HuH-7 (cell line): ENCODE measurements at places on chromosomes 11 and 22.

DNA sequence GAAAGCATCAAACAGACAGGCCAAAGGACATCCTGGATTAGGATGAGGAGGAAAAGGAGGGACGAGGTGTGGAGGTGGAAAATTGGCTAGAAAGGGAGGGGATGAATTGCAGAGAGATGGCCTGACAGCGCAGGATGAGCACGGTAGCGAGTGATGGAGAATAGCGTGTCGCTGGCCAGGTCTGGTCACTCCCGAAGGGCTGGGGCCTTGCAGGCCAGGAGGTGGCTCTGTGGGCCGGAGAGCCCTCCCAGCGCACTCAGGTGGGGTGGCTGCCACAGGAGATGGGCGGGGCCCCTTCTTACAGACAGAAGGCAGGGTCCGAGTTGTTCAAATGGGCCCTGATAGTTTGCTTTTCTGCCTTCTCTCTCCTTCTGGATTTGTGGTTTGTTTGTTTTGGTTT, 37.1 kb upstream of the THY1 start:
- DNase-seq: no peak

GRCh38 chr11:63494975-63495374, 4.0 kb upstream of the PLAAT5 start:
- DNase-seq: no peak

DNA sequence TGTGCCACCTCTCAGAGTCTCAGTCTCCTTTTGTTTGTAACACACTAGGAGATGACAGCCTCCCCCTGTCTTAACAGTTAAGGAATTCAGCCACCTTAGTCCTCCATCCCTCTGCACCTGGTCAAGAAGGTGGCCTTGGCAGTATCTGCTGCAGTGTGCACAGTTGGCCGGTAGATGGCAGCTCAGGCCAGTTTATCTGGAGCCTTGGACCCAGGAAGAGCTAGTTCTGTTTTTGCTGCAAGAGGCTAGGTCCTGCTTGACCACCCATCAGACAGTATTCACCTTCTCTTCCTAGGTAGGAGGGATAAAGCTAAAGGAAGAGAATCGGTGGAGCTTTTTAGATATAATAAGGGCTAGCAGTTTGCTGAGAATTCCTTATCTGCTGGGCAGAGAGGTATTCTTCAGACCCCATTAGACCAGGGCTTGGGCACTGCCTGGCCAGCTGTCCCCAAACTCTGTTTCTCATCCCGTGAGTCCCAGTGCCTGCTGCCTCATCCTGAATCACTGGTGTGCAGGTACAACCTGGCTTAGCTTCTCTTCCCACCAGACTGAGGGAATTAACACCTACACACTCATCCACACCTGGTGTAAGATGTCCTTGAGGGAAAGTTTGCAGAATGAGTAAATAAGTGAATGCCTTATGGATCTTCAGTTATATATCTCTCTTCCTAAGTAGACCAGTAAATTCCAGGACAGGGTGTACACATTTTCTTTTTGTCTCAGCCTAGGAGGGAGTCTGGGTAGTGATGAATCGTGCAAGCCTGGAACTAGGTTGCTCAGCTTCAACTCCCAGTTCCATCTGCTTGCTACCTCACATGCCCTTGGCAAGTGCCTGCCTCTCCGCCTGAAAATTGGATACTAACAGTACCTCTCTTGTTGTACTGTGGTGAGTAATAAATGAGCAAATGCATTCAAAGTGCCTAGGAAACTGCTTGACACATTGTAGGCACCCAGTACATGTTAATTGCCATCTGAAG, 70.8 kb upstream of the NARS2 start:
- DNase-seq: peak; percentile 78

- DNase-seq: no peak
Observed at GRCh38 chr11:69238573-69239351, 55.2 kb upstream of the MYEOV start.

- DNase-seq: no peak
Observed at GRCh38 chr22:47398491-47398890, 636.0 kb downstream of the TBC1D22A start.

DNA sequence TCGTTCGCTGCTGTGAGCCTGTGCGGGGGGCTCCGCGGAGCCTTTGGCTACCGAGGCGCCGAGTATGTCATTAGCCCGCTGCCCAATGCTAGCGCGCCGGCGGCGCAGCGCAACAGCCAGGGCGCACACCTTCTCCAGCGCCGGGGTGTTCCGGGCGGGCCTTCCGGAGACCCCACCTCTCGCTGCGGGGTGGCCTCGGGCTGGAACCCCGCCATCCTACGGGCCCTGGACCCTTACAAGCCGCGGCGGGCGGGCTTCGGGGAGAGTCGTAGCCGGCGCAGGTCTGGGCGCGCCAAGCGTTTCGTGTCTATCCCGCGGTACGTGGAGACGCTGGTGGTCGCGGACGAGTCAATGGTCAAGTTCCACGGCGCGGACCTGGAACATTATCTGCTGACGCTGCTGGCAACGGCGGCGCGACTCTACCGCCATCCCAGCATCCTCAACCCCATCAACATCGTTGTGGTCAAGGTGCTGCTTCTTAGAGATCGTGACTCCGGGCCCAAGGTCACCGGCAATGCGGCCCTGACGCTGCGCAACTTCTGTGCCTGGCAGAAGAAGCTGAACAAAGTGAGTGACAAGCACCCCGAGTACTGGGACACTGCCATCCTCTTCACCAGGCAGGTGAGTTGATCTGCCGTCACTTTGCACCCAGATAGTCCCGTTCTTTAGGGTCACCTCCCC, 1.0 kb downstream of the ADAMTS15 start:
- DNase-seq: no peak

DNA sequence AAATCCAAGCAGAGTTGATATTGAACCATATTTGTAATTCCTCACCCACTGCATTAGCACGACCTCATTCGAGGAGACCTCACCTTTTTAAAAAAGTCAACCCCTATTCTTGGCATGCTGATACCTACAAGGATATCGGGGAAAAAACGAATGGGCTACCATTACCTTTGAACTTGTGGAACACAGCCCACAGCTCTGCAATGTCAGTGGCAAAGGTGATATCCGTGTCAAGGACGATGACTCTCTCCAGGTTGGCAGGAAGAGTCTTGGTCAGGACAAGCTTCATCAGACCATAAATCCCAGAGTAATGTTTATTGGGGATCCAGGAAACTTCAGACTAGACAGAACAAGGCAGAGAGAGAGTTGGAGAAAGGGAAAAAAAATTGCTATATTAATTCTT, 355.6 kb downstream of the LARGE1 start:
- DNase-seq: no peak

- DNase-seq: no peak
Observed at GRCh38 chr11:128924510-128925249, 18.0 kb downstream of the TP53AIP1 start.

GRCh38 chr22:20526628-20527355, 19.4 kb downstream of the MED15 start:
- no peak for DNase-seq

DNA sequence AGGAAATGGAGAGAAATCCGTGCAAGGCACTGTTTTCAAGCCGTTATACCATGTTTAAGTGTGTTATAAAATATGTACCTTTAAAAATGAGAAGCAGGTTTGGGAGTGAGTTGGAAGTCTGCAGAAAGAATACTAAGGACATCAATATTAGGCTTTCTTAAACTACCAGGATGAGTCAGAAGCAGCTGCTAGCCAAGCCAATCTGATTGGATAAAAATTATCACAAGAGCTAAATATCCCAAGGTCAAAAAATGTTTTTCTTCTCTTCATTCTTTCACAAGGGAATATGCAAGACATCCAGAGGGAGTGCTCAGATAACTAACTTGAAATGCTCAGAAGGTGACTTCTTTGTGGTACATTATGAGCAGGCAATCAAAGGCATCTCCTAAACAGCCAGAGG, 19.3 kb upstream of the CKAP5 start:
- DNase-seq: no peak

DNA sequence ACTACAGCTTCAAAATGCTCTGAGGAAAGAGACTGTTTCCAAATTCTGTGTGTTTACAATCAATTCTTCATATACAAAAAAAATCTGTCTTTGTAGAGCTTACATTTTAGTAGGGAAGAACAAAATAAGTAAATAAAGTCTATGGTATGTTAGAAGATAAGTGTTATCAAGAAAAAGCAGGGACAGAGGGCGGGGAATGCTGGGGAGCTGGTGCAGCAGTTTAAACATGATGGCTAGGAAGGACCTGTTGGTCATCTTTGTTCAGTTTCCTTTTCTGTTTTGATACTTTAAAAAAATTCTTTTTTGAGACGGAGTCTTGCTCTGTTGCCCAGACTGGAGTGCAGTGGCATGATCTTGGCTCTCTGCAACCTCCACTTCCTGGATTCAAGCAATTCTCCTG, 16.1 kb downstream of the TMEM25 start:
- DNase-seq: no peak

DNA sequence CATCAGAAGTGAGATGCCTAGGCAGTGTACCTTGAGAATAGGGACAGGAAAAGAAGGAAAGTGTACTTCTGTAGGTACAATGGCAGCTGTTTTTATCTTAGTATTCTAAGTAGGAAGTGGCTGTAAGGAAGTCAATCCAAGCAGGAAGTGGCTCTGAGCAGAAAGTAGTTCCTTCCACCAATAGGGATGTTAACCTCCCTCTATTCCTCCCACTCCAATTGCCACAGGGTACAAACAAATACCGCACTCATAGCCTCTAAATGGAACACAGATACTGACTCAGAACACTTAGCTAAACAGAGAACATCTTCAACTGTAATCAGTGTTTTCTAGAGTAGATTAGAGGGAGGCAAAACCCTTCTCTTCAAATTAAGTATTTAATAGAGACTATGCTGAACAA, 10.6 kb downstream of the LRRC55 start:
- DNase-seq: no peak

DNA sequence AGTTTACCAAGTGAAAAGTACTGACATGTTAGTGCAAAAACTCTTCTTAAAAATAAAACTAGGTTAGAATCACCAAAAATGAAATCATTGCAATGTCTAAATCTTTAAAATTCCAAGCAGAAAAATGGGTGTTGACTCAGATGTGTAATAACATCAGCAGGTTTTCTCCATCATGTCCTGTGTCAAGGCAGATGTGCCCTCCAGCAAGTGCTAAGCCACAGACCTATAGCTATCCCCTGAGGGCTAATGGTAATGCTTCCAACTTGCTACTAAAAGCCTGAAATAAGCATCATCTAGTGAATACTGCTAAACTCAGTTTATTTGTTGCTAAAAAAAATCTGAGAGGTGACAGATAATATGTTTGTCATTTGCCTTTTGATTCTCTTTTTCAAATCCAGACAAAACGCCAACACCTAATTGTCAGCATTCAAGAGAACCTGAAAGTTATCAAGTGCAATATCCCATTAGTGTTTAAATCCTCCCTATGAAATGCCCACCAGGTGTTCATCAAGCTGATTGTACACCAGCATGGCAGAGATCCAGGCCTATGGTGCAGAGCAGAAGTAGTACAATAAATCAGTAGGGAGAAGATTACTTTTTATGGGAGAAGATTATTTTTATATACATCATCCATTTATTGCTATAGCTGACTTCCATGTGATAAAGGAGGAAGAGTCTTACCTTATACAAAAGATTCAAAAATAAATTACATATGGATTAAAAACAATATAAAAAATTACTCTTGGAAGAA, 55.1 kb upstream of the SYT9 start:
- DNase-seq: no peak

- no peak for DNase-seq
Observed at GRCh38 chr11:119742263-119742861, 13.4 kb upstream of the NECTIN1 start.

DNA sequence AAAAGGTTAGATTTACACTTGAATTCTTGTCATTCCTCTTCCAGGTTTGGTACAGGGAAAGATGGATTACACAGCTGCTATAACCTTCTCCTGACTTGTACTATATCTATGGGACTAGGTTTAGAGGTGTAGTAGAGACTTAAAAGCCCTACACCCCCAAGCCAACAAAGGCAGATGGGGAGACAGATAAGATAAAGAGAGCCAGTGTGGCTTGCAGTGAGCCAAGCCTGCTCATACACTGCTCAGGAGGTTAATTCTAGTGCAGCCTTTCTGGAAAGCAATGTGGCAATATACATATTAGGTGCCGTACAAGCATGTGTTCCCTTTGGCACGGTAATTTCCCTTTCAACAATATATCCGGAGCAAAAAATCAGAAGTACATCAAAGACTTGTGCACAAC, 10.8 kb downstream of the SIK3 start:
- no peak for DNase-seq

DNA sequence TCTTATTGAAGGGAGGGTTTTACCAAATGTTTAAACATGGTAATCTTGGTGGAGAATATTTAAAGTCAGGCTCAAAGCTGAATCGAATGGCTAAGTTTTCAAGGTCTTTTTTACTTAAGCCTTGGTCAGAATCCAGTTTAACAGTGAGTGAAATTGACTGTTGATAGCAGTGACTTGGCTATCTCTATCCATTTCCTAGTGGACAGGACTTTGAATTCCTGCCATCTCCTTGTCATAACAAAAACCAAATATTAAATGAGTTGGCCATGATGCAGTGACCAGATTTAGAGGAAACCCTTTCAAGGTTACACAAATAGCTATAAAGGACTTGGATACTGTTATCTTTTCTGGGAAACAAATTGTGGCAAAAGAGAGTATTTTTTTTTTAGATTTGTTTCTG, 92.0 kb downstream of the JRKL start:
- no peak for DNase-seq

DNA sequence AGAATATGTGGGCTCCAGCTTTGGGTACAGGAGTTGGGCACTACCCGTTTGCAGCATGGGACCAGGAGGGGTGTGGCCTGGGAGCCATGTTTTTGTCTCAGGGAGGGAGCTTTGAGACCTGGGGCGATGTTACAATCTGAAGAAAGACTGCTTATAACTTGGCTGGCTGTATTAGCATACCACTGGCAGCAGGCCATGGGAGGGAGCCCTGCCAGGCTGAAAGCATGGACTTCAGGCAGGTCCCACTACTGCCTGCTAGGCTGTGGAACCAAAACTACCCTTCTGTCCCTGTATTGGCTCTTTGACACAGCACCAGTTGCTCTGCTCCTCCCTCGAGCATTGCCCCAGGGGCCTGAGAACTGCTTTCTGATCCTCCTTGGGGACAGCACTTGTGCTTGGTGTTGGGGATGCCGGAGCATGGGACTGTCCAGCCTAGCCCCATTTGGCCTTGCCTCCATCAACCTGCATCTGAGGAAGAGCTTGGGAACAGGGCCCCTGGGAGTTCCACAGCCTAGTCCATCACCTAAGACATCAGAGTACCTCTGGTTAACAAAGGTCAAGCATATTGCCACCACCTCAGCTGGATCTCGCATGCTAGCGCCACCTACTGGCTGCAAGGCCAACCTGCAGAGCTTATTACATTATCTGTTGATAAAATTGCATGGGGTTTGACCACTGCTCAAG, 217.4 kb downstream of the SBF2 start:
- DNase-seq: peak; percentile 42

DNA sequence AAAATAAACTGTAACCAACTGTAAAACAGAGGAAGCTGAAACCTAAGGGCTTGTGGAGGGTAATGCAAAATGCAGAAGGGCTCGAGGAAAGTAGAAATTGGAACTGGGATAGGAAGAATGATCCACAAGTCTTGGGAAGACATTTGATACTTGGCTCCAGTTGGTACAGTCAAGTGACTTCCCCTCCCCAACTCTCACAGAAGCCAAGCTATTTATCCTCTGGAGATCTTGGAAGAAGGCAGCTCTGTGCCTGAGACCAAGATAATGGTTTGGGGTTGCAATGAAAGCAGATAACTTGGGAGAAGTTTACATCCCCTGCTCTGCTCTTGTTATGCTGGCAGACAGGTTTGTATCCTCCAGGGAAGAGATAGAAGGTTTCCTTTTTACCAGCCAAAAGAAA, 198.9 kb upstream of the ZC3H12C start:
- no peak for DNase-seq

GRCh38 chr11:62392506-62392905, 26.3 kb upstream of the SCGB1A1 start:
- no peak for DNase-seq

GRCh38 chr22:34454598-34454997, 534.3 kb upstream of the LARGE1 start:
- no peak for DNase-seq

- DNase-seq: no peak
Observed at GRCh38 chr22:47987885-47988515, 1225.5 kb downstream of the TBC1D22A start.
